ENCODE measurements at places on chromosomes 1 and 21. TPM values are rescaled to one million over a fixed set of nuclear protein-coding genes. Genes with fewer than 3 reads are reported as not detected.

DNA sequence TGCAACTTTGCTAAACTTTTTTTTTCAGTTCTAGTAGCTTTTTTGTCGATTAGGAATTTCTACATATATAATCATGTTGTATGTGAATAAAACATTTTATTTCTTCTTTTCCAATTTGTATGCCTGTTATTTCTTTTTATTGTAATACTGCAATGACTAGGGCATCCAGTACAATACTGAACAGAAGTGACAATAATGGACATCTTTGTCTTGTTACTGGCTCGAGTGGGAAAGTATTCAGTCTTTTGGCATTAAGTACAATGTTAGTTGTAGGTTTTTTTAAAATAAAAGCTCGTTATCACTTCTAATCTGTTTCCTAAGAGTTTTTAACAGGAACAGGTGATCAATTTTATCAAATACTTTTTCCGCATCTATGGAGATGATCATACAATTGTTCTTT lies 9.8 kb downstream of the STPG1 start:
- no peak overlapping the region for H3K4me3 ChIP-seq
- H3K4me1 ChIP-seq: no peaks in the 10 kb centered on the region
- DNase-seq: no peak
- H3K27ac ChIP-seq: no peak overlapping the region

Gene CASQ2
- not detected for total RNA-seq

- H3K27me3 ChIP-seq: no peaks in the 10 kb centered on the region
- H3K27ac ChIP-seq: no peak overlapping the region
- H3K36me3 ChIP-seq: no peaks in the 10 kb centered on the region
- peaks cover 4% of the 10 kb centered on the region for H3K4me1 ChIP-seq
Observed at GRCh38 chr1:9331016-9331415, 38.3 kb downstream of the SPSB1 start.

DNA sequence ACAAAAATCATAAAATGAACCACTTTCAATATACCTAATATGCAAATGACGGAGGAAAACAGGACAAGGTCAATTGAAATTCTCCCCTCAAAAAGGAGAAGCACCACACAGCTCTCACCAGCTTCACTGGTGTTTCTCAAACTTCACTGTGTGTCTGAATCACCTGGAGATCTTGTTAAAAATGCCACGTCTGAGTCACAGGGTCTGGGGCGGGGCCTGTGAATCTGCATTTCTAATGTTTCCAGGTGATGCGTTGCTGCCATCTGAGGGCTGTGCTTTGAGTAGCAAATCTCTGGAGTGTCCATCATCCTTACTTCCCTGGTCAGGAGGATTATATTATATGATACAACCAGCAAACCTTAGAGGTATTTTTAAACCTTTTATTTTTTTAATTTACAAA lies 9.0 kb downstream of the CLDN19 start:
- H3K27me3 ChIP-seq: no peaks in the 10 kb centered on the region
- H3K4me1 ChIP-seq: no peaks in the 10 kb centered on the region
- no peak overlapping the region for H3K27ac ChIP-seq
- H3K4me3 ChIP-seq: no peak overlapping the region

DNA sequence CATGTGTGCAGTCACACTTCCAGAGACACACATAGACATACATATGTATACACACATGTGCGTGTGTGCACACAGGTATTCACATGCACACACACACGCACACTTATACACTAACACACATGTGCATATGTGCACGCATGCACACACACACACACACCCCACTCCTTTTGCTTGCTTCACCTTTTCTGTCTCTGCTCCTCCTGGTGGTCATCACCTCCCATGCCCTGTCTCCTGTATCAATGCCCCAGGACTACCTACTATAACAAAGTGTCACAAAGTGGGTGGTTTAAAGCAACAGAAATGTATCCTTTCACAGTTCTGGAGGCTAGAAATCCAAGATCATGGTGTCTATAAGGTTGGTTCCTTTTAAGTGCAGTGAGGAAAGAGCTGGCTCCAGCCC lies 27.4 kb downstream of the ETS2 start:
- H3K27me3 ChIP-seq: no peaks in the 10 kb centered on the region
- no peaks in the 10 kb centered on the region for H3K4me1 ChIP-seq
- H3K27ac ChIP-seq: no peak overlapping the region
- no peaks in the 10 kb centered on the region for H3K36me3 ChIP-seq
- peak; percentile 58 for DNase-seq
